ENCODE measurements at places on chromosomes 5 and 9.

DNA sequence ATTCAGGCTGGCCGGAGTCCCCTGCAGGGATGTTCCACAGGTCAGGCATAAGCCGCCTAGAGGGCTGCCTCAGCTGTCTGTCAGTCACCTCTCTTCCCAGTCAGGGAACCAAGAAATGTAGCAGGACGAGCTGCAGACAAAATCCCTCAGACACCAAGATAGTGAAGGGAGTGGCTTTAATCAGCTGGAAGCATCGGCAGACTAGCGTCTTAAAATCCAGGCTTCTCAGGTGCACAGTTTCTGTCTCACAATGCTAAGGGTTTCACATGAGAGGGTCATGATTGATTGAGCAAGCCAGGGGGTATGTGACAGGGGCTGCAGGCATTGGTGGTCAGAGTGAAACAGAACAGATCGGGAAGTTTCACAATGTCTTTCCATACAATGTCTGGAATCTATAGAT is 247.2 kb downstream of the CDH10 start:
- DNase-seq = no peak

- DNase-seq = no peak
These were observed 38.4 kb downstream of the NACC2 start for GRCh38 chr9:136056546-136057235.

- no peak for DNase-seq
These were observed 3.8 kb upstream of the NDST1 start for GRCh38 chr5:150503977-150504620.

- DNase-seq = no peak
These were observed 3.7 kb upstream of the SVEP1 start for GRCh38 chr9:110583237-110583636.

DNA sequence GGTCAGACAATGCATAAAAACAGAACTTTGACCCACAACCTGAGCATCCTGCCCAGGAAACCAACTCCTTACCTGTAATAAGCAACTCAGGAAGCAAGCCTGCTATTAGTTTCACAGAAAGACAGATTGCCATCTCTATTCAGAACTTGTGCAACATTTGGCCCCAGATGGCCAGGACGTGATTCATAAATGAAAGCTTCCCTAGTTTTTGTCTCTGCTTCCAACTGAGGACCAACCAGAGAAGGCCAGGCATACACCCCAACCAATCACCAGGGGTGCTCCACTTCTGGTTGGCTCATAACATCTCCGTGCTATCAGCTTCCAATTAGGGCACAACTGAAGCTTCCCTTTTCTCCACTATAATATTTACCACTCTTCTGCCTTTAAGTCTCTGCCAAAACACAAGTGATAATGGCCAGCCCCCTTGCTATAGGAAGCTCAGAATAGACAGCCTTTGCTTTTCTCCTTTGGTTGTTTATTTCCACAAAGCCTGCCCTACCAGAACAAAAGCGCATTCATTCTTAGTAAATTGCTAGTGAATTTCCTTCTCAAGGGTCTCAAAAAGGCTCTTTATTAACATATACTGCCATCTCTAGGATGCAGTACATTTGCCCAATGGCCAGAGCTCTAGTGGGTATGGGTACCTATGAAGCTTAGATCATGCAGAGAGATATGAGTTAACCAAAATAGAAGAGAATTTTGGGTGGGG is 289.7 kb upstream of the DAP start:
- no peak for DNase-seq

GRCh38 chr5:17277907-17278306 is 60.5 kb downstream of the BASP1 start:
- no peak for DNase-seq

DNA sequence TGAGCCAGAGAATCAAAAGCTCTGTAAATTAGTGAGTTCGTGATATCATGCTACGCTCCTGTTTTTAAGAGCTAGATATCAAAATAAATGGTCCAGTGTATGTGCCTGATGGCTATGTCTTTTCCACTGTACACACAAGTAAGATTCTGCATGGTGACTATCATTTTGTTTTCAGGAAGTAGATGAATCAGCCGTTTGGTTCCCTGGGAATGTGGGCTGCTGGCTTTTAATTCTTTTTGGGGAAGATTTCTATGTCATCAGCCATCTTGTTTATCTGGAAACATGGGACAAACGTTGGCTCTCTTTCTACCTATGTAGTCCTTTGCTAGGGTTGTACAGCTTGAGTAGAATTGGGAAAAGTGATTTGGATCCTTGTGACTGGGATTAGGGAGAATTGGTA is 126.7 kb downstream of the GRIA1 start:
- DNase-seq = no peak

GRCh38 chr5:37774912-37775483 is 64.8 kb downstream of the GDNF start:
- DNase-seq = peak; percentile 5
